ENCODE measurements at places on chromosomes 2 and 18. TPM values are rescaled to one million over a fixed set of nuclear protein-coding genes. Genes with fewer than 3 reads are reported as not detected.

SLC23A3 gene
- total RNA-seq: 2.3 TPM

GCKR gene
- total RNA-seq: not detected

- H3K4me1 ChIP-seq: no peaks in the 10 kb centered on the region
- H3K27me3 ChIP-seq: peaks cover 3% of the 10 kb centered on the region
- H3K36me3 ChIP-seq: no peaks in the 10 kb centered on the region
- no peak overlapping the region for H3K4me3 ChIP-seq
Measured at GRCh38 chr2:105521176-105521575, 122.3 kb upstream of the FHL2 start.

- DNase-seq: no peak
- H3K4me3 ChIP-seq: no peak overlapping the region
- no peaks in the 10 kb centered on the region for H3K36me3 ChIP-seq
- H3K27ac ChIP-seq: no peak overlapping the region
- no peaks in the 10 kb centered on the region for H3K4me1 ChIP-seq
Measured at GRCh38 chr2:41932241-41933045, 115.4 kb upstream of the PKDCC start.

DNA sequence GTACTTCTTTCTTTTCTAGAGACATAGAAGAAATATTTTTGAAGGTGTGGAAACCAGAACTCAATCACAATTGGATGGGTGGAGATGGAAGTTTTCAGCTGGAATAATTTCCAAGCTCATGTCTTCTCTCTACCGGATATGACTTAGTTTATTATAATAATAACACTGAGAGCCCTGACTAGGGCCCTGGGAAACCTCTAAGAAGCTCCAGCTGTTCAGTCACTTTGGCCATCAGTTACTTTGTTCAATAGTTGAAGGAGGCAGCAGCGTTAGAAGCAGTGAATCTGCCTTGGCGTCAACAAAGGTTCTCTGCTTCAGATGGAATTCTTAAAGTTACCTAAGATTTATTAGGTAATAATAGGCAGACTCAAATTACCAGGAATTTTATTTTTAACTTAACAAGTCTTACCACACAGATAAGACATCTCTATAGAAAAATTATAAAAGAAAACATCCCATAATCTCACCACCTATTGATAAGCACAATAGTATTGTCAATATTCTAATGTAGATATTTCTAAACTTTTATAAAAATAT, 293.8 kb upstream of the CHAC2 start:
- H3K27me3 ChIP-seq: no peaks in the 10 kb centered on the region
- no peak for DNase-seq

Measured in activated CD4-positive, alpha-beta memory T cell treated with anti-CD3 and anti-CD28 coated beads for 36 hours (primary cell).